ENCODE measurements at places on chromosomes 5 and 9. TPM values are rescaled to one million over a fixed set of nuclear protein-coding genes. Genes with fewer than 3 reads are reported as not detected.
A peak's percentile ranks its signal among the peaks of the same experiment; 100 is the strongest.

- H3K4me1 ChIP-seq = no peaks in the 10 kb centered on the region
- H3K4me3 ChIP-seq = no peak overlapping the region
- no peaks in the 10 kb centered on the region for H3K27me3 ChIP-seq
- H3K36me3 ChIP-seq = no peaks in the 10 kb centered on the region
Measured at GRCh38 chr5:163360656-163361055, 76.7 kb upstream of the CCNG1 start.

DNA sequence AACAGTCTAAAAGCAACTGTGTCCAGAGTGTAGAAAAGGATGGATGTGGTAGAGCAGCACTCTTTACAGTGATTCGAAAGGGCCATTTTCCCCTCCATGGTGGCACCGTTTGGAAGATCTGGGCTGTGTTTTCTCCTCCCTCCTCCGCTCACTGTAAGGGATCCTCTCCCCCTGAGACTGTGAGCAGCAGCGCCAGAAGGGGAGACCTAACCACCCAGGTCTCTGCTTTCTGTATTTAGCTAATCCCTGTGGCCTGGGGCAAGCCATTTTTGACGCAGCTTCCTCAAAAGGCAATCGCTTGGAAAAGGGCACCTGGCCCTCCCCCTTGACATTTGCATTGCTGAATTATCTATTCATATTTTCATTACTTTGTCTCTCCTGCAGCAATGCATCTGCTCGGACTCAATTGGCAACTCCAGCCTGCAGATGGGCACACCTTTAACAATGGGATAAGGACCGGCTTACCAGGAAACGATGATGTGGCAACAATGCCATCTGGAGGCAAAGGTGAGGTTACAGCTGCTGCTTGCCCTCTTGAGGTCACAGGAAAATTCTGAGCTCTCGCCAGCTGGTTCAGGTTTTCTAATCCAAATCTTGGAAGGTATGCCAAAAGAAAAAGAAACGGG is 244.3 kb upstream of the WWC1 start:
- no peaks in the 10 kb centered on the region for H3K36me3 ChIP-seq
- DNase-seq = peak; percentile 88
- no peaks in the 10 kb centered on the region for H3K27me3 ChIP-seq
- no peak overlapping the region for H3K27ac ChIP-seq
- H3K4me3 ChIP-seq = no peak overlapping the region
- peaks cover 9% of the 10 kb centered on the region for H3K4me1 ChIP-seq

DNA sequence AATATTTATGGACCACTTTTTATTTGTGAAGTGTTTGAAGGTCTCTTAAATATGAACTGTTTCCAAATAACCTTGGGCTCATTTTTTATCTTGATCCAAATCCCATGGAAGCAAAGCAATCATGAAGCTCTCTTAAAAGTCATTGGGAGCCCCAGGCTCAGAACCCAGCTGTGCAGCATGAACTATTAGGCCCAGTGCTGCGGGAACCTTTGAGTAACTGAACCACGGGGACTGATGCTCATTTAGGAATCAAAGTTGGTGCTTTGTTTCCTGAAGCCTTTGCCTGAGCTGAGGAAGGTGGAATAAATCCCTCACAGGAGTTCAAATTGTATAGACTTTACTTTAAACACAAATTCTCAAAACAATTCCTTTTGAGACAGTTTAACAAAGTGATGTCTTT is 27.8 kb downstream of the MAT2B start:
- H3K4me3 ChIP-seq = no peak overlapping the region
- H3K4me1 ChIP-seq = peaks cover 38% of the 10 kb centered on the region
- no peaks in the 10 kb centered on the region for H3K36me3 ChIP-seq
- H3K27me3 ChIP-seq = no peaks in the 10 kb centered on the region
- H3K27ac ChIP-seq = peak overlapping the region; percentile 57
- DNase-seq = peak; percentile 18

CFAP90 gene
- 3.5 TPM for total RNA-seq

DNA sequence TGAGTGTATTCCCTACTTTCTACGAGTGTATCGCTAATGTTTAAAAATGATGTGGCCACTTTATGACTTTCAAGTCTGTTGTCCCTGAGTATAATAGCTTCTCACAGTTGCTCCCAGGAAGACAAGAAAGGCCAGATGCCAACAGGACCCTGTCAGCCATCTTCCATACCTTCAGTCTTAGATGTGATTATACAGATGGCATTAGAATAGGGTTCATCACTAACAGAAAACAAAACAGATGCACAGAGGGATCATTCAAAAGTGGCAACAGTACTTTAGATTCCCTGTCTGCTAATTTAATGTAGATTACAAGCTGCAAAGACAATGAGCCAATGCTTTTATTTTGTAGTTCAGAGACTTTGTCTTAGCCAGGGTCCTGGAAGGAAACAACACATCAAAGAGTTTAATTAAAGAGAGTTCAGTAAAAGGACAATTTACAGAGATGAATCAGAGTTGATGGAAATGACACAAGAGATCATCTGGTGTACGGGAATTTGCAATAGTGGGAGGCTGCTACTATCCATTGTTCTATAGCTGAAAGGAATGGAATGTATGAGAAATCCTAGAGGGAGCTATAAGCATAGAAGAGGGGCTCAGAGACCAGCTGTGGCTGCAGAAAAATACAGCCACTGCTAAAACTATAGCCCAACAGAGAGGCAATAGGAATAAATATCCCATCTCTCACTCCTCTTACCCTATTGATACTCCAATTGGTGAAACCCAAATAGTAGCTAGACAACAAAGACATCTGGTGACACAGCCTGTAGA is 393.7 kb upstream of the SMC2 start:
- DNase-seq = no peak
- H3K4me1 ChIP-seq = no peaks in the 10 kb centered on the region
- no peak overlapping the region for H3K4me3 ChIP-seq
- H3K36me3 ChIP-seq = 0 out of 2 replicates have a peak, but pooled peaks cover 4% of the 10 kb centered on the region
- H3K27me3 ChIP-seq = no peaks in the 10 kb centered on the region

SLC23A1 gene
- total RNA-seq = not detected

FAM151B gene
- total RNA-seq = not detected

ANKRD34B gene
- 2.9 TPM for total RNA-seq

GRCh38 chr9:7844242-7844641 is 44.7 kb upstream of the DMAC1 start:
- peak; percentile 70 for DNase-seq
- no peak overlapping the region for H3K4me3 ChIP-seq
- no peaks in the 10 kb centered on the region for H3K4me1 ChIP-seq
- H3K27me3 ChIP-seq = no peaks in the 10 kb centered on the region
- no peaks in the 10 kb centered on the region for H3K36me3 ChIP-seq
- H3K27ac ChIP-seq = no peak overlapping the region

DNA sequence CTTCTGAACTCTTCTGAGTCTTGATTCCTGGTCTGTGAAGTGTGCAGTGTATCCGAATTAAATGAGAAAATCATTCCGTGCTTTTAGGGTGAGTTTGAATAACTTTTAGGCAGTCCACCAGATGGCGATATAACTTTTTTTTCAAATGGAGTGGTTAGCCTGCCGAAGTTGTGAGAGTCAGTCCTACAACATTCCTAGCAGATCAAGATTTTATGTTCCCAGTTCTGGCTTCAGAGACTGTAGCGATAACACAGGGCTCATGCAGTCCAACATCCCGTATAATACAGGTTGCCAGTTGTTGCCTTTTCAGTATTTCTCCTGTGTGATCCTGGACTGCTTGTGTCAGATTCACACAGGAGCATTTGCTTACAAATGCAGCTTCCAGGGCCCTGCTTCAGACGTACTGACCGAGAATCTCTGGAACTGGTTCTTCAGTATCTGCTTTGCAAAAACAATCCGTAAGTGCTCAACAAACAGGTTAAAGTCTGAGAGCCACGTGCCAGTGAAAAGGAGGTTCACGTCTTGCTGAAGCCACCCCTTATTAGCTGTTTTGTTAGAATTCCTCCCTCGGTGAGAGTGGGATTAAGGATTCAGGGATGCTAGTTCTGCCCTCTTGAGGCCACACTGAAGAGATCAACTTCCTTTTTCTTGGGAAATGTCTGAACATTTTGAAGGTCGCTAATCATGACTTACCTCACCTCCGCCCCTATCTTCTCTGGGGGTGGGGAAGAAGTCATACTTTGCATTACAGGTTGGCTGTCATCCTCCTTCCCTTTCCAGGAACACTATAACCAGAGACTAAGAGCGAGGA is 22.8 kb downstream of the SMIM3 start:
- H3K4me1 ChIP-seq = no peaks in the 10 kb centered on the region
- H3K27ac ChIP-seq = no peak overlapping the region
- peak overlapping the region; percentile 53 for H3K4me3 ChIP-seq
- DNase-seq = peak; percentile 86
- H3K27me3 ChIP-seq = no peaks in the 10 kb centered on the region

PAEP gene
- total RNA-seq = not detected

LIFR gene
- 25.2 TPM for total RNA-seq

NEURL1B gene
- total RNA-seq = 11.4 TPM

DNA sequence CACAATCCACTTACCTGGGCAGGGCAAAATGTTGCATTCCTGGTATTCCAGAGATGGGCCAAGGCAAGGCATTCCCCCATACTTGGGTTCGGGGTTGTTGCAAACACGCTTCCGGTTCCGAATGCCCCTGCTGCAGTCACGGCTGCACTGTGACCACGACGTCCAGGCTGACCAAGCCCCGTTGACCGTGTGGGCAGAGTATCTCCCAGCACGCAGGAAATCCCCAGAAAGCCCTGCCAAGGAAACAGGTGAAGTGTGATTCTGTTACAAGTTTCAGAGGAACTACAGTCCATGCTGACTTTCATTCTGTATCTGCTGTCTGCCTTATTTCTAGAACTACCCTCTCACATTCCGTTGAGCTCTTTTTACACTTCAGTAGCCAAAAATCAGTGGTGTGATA is 483.0 kb downstream of the SEMA5A start:
- DNase-seq = no peak
- H3K4me1 ChIP-seq = no peaks in the 10 kb centered on the region
- H3K4me3 ChIP-seq = no peak overlapping the region
- peaks cover 4% of the 10 kb centered on the region for H3K36me3 ChIP-seq
- H3K27ac ChIP-seq = no peak overlapping the region

DNA sequence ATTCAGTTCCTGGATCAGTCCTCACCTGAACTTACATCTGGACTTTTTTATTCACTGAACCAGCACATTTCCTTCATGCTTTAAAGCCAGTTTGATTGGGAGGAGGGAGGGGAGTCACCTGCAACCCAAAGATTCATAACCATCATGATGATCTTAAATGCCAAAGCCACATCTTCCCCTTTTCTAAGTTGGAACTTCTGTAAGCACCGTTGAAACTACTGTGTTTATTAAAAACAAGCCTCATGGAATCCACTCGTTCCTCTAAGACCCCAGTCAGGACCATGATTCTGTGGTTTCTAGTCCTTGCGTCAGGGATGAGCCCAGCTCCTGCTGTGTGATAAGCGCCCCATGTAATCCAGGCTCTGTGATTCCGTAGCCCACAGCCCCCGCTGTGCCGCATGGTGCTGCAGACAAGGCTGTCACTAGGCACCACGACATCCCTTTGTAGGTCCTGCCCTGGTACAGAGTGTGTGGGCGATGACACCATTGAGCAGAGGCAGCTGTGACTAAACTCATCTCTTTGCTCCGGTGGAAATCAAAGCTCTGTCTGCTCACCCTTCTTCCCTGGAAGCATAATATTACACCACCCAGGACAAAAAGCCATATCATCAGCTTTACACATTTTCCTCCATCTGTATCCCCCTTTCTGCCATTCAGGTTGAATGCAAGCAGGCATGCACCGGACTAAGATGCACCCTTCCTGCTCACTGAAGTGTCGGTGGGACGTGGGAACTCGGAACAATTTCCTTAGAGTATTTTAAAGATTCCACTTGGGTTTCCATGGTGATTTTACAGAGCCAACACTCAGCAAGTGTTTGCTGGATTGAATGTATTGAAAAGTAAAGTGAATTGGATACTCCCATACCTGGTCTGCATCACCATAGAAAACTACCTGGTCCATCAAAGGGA is 132.0 kb upstream of the FSTL4 start:
- no peaks in the 10 kb centered on the region for H3K4me1 ChIP-seq
- no peaks in the 10 kb centered on the region for H3K27me3 ChIP-seq
- H3K36me3 ChIP-seq = no peaks in the 10 kb centered on the region
- no peak overlapping the region for H3K4me3 ChIP-seq
- H3K27ac ChIP-seq = no peak overlapping the region
- no peak for DNase-seq

FBP2 gene
- not detected for total RNA-seq

DNA sequence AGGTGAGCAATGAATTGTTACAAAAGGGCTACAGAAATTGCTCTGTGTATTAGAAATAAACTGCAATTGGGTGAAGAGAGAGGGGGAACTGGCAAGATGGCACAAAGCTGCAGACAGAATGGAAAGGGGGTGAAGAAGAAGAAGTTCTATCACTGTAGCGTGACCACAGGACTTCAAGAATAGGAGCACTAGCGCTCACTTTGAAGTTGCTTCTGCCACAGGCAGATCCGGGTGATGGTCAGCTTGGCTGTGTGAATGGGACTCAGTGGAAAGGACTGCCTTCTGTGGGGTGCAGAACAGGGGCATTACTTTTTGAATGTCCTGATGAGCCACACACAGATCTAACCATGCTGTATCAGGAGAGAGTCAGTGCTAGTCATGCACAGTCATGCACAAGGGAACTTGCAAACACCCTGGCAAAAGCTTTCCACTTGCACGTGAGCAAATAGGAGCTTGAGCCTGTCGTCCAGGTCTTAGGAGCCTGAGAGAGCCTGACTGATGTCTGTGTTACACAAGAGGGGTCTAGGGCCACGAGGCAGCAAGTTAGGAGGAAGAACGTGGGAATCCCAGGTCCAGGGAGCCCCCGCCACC is 16.3 kb downstream of the IL5 start:
- no peaks in the 10 kb centered on the region for H3K27me3 ChIP-seq
- H3K4me1 ChIP-seq = no peaks in the 10 kb centered on the region
- no peak overlapping the region for H3K4me3 ChIP-seq
- DNase-seq = no peak
- no peaks in the 10 kb centered on the region for H3K36me3 ChIP-seq

GRCh38 chr5:158406884-158407823 is 548.2 kb upstream of the CLINT1 start:
- no peaks in the 10 kb centered on the region for H3K27me3 ChIP-seq
- no peak overlapping the region for H3K4me3 ChIP-seq
- DNase-seq = no peak
- H3K27ac ChIP-seq = no peak overlapping the region

DNA sequence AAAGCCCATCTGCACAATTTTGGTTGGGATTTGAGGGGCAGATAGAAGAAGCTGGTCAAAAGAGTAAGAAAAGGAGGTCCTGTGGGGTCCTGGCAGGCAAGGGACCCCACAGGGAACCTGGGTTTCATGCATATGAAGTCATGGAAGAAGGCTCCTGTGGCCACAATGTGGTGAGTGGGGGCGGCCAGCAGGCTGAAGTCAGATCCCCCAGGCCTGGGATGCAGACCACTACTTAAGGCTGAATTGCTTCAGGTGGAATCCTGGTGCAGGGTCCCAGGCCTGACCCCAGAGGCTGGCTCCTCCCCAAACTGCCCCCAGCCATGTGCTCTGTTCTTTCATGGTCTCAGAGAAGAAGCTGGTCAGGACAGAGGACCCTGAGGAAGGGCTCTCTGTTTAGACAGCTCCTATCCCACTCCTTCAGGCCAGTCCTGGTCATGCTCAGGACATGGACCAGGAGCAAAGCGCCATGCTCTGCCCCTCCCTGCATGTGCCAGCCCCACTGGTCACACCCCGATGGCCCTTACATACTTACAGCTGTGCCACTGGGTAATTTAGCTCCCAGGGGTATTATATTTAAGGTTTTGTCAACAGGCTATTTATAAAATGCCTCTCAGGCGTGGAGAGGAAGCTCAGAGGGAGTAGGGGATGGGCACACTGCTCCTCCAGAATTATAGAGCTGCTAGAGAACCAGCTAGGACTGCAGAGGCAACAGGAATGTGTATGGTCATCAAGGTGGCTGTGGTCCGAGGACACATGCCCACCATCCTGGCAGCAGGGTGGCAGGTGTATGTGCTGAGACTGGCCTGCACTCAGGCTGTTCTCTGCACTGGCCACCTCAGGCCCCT is 33.4 kb downstream of the C5orf15 start:
- no peaks in the 10 kb centered on the region for H3K36me3 ChIP-seq
- H3K4me3 ChIP-seq = no peak overlapping the region
- H3K27ac ChIP-seq = no peak overlapping the region
- no peaks in the 10 kb centered on the region for H3K4me1 ChIP-seq

CNTNAP3 gene
- total RNA-seq = 8.3 TPM
